Hypothalamus (tissue), 51 donors: ENCODE measurements at places on chromosomes 7 and 10.

DNA sequence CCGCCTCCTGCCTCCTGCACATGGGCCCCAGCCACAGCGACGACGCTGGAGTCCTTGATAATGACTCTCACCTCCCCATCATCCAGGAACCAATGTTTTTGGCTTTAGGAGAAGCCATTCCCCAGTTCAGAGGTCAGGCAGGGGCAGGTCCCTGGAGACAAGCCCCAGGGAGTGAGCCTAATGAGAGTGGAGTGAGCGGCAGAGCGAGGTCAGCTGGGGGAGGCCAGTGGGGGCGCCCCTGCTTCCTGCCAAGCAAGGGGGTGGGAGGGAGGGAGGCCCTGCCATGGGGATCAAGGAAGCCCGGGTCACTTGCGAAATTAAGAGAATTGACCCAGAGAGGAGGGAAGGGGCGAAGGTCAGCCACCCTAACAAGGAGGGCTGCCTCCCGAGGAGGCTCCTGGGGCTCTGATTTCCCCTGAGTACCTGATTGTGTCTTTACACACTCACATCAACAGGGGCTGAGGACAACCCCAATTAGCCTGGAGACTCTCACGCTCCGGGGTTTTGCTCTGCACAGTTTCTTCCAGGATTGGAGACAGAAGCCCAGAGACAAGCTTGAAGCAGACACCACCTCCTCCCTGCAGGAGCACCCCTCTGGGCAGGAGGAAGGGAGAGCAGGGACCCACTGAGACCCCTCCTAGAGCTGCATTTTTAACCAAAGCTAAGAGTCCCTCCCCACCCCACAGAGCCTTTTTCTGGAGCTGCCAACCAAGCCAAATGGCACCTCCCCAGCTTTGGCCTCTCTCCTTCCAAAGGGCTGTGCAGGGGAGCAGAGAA lies 112.1 kb downstream of the COL13A1 start:
- DNase-seq = no peak

GRCh38 chr7:108290459-108291151 lies 160.4 kb upstream of the LAMB4 start:
- DNase-seq = no peak

DNA sequence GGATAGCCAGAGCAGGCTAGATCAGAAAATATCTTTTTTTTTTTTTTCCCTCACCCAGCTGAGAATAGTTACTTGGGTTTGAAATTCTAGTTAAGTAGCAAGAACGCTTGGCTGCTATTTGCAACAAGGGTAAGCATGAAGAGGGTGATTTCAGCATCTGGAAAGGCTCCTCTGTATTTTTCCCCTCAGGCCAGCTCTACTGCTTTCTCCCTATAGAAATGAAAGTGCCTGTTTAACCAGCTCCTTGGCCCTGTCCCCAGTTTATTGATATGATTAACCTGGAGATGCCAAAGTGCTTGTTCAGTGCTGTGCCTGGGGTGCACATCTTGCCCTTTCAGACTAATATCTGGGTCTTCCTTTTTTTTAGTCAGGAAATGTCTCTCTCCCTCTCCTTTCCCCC lies 37.1 kb downstream of the AP3M1 start:
- no peak for DNase-seq

DNA sequence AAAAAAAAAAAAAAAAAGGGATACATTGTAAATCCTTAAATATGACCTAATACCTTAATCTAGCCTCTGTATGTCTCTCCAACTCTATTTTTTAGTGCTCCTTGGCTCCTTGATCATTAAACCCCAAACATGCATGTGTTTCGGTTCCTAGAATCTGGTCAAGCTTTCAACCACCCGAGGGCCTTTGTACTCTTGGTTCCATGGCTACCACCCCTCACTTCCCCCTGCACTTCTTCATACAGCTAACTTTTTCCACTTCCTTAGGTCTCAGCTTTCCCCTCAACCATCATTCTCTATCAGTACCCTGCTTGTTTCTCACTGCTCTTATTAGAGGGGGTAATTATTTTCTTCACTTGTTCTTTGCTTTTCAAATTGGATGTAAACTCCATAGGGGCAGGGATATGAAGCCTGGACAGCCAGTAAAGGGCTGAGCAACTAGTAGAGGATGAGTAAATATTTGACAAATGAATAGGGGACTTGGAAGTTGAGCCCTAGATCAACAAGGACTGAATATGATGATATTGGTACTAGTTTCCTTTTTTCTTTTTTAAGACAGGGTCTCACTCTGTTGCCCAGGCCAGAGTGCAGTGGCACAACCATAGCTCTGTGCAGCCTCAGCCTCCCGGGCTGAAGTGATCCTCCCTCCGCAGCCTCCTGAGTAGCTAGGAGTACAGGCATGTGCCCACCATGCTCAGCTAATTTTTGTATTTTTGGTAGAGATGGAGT lies 4.3 kb upstream of the GDI2 start:
- no peak for DNase-seq

- DNase-seq = no peak
These were observed at the start of gene CALY for GRCh38 chr10:133336577-133337369. Gene CALY (minus strand): TSS chr10:133336896. CDS start chr10:133328989, 7,907 bp downstream.

DNA sequence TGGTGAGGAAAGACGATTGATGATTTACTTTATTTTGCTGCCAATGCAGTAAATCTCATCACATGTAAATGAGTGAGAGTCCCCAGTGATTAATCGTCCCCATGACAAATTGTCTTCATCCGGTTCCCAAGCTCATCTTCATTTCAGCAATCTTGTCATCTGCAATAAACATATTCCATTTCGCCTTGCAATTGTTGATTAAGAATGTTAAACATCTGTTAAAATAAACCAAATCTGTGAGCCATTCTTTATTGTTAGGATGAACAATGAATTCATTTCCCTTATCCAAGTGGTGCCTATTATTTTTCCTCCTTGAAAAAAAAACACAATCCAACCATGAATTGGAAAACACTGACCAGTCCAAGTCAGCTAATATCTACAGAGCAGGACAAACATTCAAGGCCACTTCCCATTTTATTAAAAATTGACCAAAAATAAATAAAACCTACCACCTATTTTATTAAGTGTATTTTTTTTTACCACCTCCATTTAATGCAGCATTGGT lies 36.5 kb downstream of the NPS start:
- no peak for DNase-seq

DNA sequence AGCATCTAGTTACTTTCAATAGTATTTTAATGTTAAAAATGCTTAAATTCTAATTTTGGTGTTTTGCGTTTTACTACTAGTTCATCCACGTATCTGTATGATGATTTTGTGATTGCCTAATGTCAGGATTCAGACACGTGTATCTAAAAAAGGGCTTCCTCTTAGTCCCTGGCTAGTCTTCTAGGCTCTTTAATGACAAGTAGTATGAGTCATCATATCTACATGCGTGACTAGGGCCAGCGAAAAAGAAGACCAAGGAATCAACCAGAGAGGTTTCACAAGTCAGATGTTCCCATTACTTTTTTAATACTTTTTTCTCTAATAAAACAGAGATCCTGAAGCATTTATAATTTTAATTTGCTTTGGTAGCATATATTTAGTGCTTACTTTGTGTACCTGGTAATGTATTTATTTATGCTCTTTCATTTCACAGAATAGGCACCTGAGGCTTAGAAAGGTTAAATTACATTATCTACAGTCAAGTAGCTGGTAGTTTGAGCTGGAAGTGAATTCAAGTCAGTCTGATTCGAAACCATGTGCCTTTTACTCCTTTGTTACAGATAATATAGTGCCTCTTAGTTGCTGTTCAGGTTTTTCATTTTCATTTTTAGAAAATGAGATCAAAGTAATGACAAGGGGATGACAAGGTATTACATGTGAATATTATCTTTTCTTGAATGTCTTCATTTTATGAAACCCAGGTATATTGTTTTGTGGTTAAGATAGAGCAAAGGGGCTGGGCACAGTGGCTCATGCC lies 140.3 kb downstream of the FOXP2 start:
- no peak for DNase-seq

- no peak for DNase-seq
These were observed 110.4 kb downstream of the COL28A1 start for GRCh38 chr7:7425321-7425720.
